AG09319 (cell line): ENCODE measurements at places on chromosomes 7 and 10.

DNA sequence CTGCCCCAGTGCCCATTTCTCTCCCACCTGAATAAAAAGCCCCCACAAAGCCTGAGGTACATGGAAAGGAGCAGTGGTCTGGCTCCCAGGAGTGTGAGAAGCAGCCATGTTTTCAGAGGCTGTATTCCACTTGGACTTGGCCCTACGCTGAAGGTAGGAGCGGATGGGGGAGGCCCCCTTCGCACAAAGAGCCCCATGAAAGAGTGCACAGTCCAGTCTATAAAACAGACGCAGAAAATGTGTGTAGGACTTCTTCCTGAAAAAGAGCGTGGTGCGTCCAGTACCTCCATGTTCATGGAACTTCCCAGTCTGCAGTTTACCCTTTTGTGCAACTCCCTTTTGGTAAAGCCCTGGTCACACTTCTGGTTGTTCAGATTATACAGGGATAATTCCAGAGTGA is 69.3 kb downstream of the EGFR start:
- DNase-seq = no peak

DNA sequence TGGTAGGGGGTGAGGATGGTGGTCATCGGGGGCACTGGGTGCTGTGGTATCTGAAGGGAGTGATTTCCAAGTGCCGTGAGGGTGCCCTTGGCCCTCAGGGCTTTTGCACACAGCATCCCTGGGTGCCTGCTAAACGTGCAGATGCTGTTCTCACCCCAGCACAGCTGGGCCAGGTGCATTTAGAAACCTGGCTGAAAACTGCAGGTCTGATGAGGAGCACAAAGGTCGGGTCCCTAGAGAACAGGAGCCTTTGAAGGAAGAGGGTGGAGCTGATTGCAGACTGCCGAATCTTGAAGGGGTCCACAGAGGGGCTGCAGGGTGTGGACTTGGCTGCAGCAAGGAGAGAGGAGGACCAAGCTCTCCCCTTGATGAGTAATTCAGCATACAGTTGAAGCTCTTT is 32.0 kb downstream of the ZMIZ1 start:
- DNase-seq = no peak

GRCh38 chr10:120946497-120946896 is 95.3 kb downstream of the WDR11 start:
- DNase-seq = no peak

- DNase-seq = no peak
Measured at GRCh38 chr7:144074374-144074773, 4.8 kb downstream of the OR2A25 start.

GRCh38 chr10:30387646-30388243 is 38.7 kb upstream of the MTPAP start:
- DNase-seq = no peak

DNA sequence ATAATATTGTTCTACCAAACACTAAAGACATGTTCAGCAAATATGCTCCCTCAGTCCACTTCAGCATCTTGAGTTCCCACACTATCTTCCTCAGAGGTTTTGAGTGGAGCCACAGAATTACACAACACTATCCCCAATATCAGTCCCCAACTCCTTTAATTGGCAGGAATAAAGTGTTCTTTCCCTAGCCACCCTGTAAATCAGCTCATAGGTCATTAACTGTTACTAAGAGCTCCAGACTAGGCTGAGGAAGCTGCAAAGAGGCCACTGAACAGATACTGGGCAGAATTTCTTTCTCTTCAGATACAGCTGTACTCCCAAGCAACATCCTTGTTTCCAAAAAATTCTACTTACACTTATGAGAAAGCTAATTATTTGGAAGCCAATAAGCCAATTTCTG is 11.6 kb upstream of the KAT6B start:
- no peak for DNase-seq

GRCh38 chr7:157556642-157556944 is 219.8 kb downstream of the DNAJB6 start:
- no peak for DNase-seq

GRCh38 chr10:5775685-5776084 is 37.5 kb downstream of the GDI2 start:
- DNase-seq = no peak

DNA sequence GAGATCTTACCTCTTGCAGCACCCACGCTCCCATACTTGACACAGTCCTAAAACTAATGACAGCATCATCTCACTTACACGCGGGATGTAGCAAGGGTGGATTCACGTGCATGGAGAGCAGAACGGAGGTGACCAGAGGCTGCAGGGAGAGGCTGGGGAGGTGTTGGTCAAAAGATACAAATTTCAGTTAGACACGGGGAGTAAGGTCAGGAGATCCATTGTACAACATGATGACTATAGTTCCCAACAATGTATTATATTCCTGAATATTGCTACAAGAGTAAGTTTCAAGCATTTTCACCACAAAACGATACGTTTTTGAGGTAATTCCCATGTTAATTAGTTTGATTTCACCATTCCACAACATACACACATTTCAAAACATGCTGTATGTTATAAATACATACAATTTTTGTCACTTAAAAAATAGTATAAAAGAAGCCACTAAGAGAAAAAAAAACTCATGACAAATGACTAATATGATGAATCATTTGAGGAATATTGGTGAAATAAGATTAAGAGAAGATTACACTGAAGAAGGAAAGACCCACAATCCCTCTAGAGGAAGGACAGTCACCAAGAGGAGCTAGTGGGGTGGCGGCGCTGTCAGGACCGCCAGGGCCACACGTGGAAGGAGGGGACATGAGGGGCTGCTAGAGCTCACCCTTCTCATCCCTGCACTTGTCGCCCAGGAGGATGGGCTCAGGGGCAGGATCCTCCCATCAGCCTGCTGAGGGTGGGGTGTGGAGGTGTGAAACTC is 49.4 kb upstream of the EGFR start:
- no peak for DNase-seq

DNA sequence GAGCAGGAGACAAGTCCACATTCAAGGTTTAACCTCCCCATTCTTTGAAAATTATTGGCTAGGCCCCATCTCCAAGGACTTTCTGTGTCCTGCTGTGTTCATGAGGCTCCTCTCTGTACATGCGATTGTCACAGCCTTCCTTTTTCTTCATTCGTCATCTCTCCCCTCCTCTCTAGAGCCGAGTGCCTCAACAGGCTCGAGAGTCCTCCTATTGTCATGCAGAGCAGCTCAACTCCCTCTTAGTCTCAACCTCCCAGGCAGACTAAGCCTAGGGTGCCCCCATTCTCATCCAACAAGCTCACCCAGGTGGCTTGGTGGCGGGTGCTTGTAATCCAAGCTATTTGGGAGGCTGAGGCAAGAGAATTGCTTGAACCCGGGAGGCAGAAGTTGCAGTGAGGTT is 35.1 kb upstream of the SAMD8 start:
- no peak for DNase-seq

- no peak for DNase-seq
Measured at GRCh38 chr10:61888744-61889143, 12.8 kb upstream of the ARID5B start.

DNA sequence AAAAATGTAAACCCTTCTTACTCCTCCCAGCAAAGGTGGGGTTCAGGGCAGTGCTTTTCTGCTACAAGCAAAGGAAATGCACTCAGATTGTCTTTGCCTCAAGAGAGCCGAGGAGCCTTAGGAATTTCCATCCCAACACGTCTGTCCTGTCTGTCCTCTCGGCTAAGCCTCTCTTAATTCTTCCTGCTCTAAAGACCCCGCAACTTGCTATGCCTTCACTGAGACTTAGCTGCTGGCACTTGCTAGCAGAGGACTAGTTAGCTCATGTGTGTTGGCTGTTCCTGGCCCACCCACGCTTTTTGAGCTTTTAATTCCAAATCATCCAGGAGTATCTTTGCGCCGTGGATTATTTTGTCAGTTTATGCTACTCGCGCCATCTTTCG is 481 bp upstream of the NPM3 start:
- DNase-seq = no peak

GRCh38 chr10:132520177-132520811 is 17.3 kb upstream of the INPP5A start:
- peak; percentile 65 for DNase-seq

- DNase-seq = no peak
Measured at GRCh38 chr10:116836083-116836482, 13.2 kb upstream of the ENO4 start.

DNA sequence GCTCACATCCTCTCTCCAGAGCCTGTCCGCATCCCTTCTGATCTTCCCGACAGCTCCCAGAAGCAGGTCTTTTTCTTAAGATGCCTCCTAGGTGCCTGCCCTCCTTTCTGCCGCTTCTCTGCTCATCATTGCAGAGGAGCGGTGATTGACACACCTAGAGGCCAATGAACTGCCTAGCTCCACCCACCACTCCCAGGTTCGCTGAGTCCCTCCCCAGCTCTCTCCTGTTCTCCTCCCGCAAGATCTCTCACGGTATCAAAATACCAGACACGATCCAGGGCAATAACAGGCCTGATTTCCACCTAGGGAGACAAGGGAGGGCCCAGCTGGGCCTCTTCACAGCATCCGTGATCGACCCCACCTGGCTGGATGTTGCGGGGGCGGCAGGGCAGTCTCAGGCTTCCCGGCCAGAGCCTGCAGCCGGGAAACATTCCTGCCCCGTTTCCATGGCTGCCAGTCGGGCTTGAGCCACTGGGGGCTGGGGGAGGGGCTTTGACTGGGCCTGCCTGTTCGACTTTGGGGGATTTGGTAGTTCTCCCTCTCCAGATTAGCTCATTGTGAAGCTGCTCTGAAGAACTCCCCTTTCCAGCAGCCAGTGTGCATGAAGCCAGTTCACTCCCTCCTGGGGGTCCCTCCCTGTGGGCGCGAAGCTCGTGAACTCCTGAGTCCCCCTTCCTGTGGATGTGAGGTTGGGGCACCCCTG is 373.5 kb downstream of the RPS24 start:
- no peak for DNase-seq

DNA sequence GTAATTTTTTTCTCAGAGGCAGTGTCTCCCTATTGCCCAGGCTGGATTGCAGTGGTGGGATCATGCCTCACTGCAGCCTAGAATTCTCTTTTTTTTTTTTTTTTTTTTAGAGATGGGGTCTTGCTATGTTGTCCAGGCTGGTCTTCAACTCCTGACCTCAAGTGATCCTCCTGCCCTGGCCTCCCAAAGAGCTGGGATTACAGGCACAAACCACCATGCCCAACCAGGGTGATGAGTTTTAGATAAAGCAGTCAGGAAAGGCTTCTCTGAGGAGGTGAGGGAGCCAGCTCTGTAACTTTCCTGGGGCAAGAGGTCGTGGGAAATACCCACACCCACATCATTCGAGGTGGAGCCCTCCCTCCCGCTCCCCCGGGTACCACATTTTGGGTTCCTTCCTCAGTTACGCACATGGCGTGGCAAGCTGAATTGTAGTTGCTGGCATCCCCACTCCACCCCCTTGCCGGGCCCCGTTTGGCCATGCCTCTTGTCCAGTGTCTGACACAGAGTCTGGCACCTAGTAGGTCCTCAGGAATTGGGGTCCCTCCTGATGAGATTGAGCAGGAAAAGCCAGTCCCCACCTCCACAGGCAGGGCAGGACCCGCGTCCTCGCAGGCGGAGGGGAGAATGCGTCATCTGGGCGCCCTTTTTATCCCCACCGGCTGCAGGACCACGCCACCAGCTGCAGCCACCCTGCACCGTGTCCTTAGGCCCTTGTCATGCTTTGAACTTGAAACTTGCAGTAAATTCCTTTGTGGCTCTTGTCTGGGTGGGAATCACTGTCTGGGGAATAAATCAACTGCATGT is 43.4 kb downstream of the CLIP2 start:
- DNase-seq = no peak

DNA sequence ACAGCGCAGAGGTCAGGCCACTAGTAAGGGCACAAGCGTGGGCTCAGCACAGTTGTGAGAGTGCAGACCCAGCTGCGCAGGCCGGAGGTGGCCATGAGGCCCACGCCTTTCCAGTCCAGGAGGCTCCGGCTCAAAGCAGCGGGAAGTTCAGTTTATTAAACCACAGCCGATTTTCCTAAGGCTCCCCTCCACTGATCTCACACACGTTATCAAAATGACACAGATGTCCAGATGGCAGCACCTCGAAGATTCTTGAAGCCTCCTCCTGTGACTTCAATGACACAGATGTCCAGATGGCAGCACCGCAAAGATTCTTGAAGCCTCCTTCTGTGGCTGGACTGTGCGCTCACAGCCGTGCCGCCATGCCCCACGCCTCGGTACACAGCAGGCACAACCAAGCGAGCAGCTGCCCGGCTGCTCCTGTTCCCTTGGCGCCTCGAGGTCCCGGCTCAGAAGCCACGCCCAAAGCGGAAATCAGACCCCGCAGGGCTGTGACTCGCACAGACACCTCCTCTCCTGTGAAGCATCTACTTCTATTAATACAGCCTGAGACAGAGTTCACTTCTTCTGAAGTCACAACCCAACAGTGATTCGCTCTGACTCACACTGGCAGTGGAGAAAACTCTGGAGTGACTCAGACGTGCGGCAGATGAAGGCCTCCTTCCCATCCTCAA is 122.7 kb downstream of the MAD1L1 start:
- peak; percentile 42 for DNase-seq

DNA sequence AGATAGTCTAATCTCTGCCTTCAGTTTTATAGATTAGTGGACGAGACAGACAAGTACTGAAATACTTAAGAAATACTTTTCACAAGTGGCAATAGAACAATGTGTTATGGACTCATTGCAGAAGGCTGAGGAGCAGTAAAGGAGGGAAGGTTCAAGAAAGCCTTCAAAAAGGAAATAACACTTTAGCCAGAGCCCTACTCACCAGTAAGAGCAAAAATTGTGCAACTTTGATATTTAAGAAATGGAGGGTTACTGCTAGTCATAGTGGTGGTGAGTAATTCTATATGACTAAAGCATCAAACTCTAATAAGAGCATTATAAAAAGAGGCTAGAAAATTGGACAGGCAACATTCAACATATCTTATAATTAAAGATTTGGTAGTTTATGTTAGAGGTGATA is 28.8 kb downstream of the PTPN12 start:
- no peak for DNase-seq

GRCh38 chr7:121101621-121102020 is 113.1 kb downstream of the CPED1 start:
- DNase-seq = no peak

DNA sequence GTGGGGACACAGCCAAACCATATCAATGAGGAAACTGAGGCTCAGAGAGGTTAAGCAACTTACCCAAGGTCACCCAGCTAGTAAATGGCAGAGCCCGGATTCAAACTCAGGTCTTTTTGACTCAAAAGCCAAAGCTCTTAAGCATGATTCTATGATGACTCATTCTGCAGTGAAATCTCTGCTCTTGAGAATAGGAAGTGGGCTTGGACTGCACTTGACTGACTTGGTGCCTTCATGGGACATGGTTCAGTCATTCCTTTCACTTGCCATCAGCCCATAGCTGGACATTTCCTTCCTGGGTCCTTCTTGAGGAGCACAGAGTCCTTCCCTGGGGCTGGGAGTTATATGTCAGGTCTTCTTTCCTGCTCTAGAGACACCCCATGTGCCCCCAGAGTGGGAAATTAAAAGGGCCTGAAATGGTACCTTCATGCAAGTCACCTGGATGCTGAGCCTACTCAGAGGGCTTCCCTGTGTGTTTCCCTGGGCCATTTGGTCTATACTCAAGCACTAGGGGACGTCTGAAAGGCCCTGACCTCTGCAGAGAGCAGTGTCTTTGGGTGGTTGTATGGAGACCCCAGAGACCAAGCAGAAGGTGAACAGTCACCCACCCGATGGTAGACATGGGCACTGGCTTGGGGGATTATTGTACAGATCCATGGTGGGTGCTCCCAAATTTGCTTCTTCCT is 62.4 kb upstream of the SDK1 start:
- DNase-seq = no peak
